SW 1271 (cell line): ENCODE measurements at places on chromosomes 2 and 18.

DNA sequence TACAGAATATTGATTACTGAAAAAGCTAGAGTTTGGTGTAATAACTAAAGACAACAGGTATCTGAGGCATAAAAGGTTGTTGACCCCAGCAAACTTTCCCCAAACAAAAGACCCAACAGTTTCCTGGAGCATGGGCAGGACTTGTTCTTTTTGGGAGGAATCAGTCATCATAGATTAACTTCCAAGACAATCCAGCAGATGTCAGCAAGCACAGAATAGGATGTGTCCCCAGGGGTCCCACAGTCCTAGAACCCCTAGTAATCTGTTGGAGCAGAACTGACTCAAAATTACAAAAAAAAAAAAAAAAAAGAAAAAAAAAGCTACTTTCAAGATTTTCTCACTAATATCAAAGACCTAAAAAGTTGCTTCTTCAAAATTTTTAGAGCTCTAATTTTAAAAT is 564.7 kb upstream of the SLC39A10 start:
- no peak for DNase-seq

DNA sequence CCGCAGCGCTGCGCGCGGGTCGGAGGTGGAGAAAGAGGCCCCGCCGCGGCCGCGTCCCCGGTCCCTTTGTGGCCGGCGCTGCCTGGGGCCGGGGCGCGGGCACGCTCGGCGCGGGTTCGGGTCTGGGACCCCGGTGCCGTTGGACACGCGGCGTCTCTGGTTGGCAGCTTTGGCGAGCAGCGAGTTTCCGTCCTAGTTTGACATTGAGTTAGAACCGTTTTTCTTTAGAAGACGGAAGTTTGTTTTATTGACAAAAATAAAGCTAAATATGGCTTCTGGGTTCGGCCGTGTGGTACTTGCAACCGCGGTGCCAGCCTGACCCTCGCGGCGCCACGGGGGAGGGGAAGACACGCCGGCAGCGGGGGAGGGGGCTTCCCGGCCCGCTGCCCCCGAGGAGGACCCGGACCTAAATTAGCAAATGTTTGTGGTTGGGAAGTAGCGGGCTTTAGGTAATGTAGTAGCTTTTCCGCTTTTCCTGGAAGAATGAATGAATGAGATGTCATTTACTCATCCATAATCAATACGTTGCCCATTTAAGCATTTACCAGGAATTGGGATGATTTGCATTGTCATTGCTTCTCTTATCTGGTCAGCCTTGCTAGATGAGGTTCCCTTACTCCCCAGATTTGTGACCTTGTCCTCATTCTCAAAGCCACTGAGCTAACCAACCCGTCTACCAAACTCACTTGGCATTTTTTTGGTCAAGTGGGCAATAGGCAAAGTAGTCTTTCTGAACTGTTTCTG is 530 bp downstream of the GALNT1 start:
- no peak for DNase-seq

- no peak for DNase-seq
Measured at GRCh38 chr2:12928197-12928774, 211.6 kb downstream of the TRIB2 start.

GRCh38 chr2:132009177-132009873 is 152.4 kb downstream of the ANKRD30BL start:
- DNase-seq: no peak

- no peak for DNase-seq
Measured at GRCh38 chr2:218583983-218584850, 15.6 kb downstream of the CNOT9 start.

DNA sequence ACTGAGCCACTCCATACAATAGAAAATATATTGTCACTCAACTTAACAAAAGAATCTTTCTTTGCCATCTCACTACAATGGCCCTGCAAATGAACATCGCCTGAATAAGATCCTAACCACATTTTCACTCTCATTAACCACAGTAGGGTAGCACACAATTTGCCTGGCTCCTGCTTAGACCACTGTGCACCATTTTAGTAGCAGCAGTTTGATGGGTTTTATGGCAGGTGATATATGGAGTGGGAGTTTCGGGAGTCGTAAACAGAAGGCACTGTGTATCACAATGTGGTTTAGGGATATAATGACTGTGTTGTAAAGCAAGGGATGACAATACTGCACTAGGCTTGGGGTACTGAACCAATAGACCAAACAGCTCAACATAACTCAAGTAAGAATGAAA is 617.4 kb downstream of the BCL11A start:
- no peak for DNase-seq

- no peak for DNase-seq
Measured at GRCh38 chr2:229344151-229344551, 73.1 kb upstream of the PID1 start.

GRCh38 chr2:133642791-133643191 is 74.5 kb upstream of the NCKAP5 start:
- DNase-seq: no peak

DNA sequence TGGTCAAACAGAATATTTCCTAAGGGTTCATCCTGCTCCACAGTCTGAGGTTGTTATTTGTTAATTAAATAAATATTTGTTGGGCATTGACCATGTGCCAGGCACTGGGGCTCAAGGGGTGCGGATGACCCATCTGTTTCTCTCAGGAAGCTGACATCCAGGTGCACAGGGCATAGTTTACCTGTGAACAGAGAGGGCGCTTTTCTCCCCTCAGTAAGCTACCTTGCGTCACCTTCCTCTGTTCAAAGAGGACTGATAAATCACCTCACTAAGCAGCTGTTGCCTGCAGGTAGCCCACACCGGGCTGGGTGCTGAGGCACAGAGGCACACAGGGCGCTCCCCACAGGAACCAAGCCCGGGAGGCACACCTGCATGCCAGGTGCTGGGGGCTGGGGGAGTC is 41.6 kb downstream of the SH3RF3 start:
- no peak for DNase-seq

DNA sequence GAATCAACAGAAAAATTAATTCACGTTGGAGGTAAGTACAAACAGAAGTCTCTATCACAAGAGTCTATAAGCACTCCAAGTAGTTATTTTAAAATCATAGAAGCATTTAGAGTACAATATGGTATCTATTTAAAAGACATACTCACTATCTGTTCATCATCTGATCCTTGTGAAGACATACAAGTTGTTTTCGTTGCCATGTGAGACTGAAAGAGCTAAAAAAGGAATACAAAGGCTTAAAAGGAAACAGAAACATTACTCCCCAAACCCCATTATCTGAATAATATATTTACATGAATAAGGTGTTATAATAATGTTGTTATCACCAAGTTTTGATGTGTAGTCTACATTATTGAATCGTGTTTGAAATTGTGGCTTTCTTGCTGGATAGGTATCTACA is 20.9 kb downstream of the SEPTIN10 start:
- DNase-seq: no peak

DNA sequence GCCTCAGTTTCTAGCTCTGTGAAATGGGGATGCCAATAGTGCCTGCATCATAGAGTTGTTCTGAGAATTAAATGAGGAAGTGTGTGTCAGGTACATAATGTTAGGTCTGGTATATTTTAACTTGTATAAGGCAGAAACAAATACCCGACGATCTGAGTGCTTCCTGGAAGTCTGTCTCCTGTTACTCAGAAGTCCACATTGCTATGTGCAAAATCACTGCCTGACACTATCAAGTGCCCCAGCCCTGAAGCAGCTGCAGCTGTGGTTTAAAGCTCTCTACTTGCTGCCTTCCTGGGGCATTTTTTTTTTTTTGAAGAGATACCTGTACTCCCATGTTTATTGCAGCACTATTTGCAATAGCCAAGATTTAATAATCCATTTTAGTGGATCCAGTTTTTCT is 125.3 kb downstream of the SLC4A3 start:
- no peak for DNase-seq

DNA sequence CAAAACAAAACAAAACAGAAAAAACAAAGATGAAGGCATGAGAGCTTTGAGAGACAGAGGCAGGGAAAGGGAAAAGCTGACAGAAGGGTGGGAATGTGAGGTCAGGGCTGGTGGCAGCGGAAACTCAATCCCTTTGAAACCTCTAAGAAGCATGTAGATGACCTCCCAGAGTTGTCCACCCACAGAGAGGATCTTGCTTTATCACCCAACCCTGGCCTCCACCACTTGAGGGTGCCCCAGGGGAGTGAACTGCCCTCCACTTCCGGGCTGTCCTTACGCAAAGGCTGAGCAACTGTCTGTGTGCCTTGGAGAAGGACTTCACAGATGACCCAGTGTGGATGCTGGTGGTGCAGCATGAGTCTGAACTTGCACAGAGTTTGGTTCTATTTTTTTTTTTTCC is 26.7 kb downstream of the PDCL3 start:
- no peak for DNase-seq

GRCh38 chr2:161873707-161874106 is 200.3 kb downstream of the DPP4 start:
- DNase-seq: no peak

DNA sequence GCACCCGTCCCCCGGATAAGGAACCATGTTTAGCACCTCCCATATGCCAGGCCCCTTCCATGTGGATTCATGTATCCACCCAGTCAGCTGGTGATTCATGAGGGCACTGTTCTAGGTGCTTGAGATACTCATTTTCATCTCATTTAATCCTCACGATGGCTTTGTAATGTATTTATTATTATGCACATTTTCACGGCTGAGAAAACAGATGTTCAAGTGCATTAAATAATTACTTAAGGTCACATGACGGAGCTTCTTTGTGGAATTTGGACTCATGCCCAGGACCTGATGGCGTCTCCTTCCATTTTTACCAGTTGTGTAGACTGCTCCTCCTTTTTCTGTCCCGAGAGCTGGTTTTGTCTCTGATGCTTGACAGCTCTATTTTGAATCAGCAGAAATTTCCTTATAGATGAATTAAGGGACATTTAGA is 72.2 kb upstream of the RBM44 start:
- no peak for DNase-seq

- no peak for DNase-seq
Measured at GRCh38 chr18:21557607-21558253, 42.8 kb downstream of the ESCO1 start.

DNA sequence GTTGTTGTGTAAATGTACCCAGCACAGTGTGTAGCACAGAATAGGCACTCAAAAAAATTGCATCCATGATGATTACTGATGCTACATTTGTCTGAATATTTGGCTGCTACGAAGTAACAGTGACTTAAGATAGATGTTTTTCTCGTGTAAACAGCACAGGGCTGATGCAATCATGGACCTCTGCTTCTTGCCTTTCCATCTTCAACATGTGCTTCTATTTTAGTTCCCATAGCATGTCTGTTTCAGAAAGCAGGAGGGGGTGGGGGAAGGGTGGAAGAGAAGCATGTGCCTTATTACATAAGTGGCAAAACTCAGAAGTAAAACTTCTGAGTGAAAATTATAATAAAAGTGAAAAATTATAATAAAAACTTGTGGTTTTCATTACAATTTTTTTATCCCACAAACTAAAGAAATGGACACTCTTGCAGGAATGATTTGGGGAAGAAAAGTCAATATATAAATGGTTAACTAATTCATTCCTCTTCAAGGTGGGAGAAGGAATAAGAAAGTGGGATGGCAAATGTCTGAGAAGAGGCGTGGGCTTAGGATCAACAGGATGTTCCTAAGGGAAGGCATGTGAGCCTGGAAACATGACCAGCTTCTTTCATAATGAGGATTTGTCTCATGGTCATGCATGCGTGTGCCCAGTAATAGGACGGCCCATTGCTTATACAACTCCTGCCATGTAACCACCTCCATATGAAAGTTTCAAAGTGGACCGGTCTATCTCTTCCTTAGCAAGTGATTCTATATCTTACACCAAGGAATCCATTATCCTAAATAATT is 27.2 kb downstream of the CCBE1 start:
- no peak for DNase-seq

GRCh38 chr2:149422337-149422990 is 92.1 kb downstream of the LYPD6 start:
- peak; percentile 14 for DNase-seq
